ENCODE measurements at places on chromosomes 1 and 21.

DNA sequence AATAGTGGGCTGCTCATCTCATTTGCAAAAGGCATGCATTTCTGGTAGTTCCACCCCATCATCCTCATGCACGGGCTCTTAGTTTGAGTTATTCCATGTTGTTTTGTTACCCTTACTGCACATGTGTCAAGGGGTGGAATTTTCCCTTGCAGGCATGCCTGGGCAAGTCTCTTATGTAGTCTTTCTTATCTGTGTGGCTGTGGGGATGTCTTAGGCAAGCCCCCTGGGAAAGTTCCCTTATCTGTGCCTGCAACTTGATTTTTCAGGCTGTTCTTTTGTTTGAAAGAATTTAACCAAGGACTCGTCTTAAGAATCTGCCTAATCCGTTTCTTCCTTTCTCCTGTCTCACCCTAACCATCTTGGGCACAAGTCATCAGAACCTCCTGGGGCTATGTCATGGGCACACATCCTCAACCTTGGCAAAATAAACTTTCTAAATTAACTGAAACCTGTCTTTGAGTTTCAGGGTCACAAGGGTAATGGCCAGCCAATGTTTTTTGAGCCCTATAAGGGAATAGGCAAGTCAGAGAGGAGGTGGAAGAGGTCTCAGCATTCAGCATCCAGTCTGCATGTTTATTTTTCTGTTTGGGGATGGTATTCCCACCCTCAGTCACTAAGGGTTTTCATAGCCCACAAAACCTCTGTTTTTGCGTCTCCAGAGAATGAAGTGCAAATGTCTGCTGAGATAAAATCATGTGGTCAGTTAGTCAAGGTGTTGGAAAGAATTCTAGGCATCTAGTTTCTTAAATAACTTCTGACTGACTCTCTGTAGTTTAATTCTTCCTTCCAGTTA is 579.7 kb downstream of the PLA2G4A start:
- DNase-seq = no peak

GRCh38 chr1:99808391-99809115 is 41.6 kb upstream of the AGL start:
- DNase-seq = no peak

- no peak for DNase-seq
Measured at GRCh38 chr21:40043423-40043822, 176.2 kb downstream of the PCP4 start.

- no peak for DNase-seq
Measured at GRCh38 chr1:77024500-77024899, 157.2 kb downstream of the ST6GALNAC5 start.
